ENCODE measurements at places on chromosomes 3 and 15. TPM values are rescaled to one million over a fixed set of nuclear protein-coding genes. Genes with fewer than 3 reads are reported as not detected.

CHDH gene
- total RNA-seq = 0.22 TPM

PLA2G4D gene
- not detected for total RNA-seq

THPO gene
- not detected for total RNA-seq

SLC51A gene
- total RNA-seq = not detected

SLC6A11 gene
- not detected for total RNA-seq

SMCO1 gene
- not detected for total RNA-seq

C3orf85 gene
- not detected for total RNA-seq

KNG1 gene
- not detected for total RNA-seq
